ENCODE measurements at places on chromosomes 3 and 15.

DNA sequence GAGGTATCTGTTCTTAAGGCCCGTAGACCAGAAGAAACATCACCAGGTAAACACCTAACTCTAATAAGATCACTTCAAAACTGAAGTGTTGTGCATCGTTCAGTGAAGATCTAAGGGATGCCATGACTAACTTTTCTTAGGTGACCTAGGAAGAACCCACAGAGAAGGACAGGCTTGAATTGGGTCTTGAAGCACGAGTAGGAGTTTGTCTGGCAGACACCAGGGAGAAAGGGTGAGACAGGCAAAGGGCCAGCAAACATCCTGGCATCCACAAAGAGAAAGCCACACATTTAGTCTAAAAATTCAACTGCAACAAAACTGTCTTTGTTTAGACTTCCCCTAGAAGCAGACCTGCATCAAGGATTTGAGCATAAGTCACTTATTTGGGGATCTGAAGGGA lies 15.5 kb upstream of the CMTM8 start:
- no peak for DNase-seq

DNA sequence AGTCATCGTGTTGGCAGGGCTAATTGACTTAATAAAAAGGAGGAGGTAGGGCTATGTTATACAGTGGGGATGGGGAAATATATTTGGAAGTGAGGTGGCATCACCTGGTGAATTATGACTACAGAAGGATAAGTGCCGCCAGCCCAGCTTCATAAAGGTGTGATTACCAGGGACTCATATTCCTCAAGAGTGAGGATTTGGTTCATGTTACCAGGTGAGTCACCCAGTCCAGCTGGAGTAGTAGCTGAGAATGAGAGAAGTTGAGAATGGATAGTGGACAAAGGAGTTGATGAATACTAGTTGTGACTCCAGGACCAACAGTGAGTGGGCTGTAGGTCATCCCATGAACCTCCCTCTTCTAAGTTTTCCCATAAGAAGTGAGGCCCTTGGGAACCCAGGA lies 143.0 kb upstream of the GALNT15 start:
- no peak for DNase-seq

DNA sequence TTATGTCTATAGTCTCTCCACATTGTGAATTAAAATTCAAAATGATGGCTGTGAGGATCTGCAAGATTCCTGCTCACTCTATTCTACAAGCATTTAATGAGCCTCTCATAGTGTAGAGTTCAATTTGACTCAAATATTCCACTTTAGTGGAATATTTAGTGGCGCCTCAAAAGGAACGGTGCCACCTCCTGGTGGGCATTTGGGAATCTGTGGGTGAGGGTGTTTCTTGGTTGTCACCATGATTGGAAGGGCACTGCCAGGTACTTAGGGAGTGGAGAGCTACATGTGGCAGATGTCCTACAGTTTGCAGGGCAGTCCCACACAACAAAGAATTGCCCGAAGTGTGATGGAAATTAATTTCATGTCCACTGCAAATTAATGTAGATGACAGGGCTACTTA lies 21.5 kb upstream of the KCNMB3 start:
- no peak for DNase-seq

- no peak for DNase-seq
Observed at GRCh38 chr3:162338514-162338913, 841.9 kb downstream of the OTOL1 start.

- no peak for DNase-seq
Observed at GRCh38 chr3:150635526-150635925, 32.4 kb downstream of the SELENOT start.

- DNase-seq: no peak
Observed at GRCh38 chr3:24160424-24161095, 215.5 kb downstream of the NR1D2 start.

DNA sequence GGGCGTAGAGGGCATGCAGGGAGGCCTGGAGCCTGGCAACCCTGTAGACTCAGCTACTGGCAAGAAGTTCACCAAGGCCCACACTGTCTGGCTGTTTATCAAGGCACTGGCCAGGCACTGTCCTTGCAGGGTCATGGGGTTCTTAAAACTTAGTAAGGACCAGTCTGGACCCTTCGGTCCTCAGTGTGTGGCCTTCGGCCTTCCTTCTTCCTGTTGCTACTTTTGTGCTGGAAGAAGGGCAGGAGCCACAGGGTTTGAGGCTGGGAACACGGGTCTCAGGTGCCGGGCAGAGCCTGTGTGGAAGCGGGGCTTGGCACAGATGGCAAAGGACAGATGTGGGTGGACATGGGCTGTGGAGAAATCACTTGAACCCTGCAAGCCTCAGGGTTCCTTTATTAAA lies 76.6 kb downstream of the SNRK start:
- DNase-seq: no peak

DNA sequence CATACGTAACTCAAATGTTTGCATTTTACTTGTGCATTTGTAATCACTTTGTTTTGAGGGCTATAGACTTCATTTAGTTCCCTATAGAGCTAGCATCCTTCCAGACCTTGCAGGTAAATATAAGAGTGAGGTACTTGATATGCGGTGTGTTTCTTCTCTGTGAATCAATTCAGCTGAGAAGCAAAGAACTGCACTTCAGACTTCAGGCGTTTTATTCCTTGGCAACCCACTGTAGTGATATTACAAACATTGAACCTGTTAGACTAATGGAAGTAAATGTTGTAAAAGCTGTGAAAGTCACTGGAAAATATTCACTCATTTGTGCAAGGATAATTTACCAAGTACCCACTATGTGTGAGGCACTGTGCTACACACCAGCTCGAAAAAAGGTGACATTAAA lies 94.1 kb upstream of the CHL1 start:
- no peak for DNase-seq

GRCh38 chr15:53837263-53837662 lies 77.8 kb upstream of the WDR72 start:
- DNase-seq: no peak

DNA sequence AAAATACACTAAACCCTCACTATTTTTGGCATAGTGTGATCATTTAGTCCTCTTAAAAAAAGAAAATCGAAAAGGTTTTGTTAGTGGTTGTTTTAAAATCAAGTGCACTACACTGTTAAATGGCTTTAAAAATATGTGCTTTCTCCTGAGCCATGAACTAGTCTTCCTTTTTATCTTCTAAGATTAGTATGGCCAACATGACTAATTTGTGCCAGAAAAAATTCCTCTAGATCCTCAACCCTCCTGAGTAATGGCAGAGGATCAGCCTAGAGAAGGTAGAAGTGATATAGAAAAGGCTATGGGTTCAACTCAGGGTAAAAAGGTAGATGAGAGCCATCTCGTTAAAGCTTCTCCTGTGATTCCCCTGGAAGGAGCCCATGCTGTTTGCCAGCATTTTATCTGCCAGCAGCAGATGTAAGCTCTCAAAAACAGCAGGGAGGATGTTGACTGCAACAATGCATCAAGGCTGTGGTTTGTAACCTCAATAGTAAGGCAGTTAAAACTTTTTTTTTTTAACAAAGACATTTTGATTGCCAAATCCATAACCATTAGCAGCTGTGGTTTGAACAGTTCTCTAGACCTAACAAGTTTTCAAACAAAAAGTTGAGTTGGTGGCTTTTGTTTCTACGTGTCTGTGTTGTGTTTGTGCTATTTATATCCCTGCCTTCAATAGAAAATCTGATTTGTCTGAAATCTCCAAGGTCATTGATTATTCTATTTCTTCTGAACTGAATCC lies 30.2 kb upstream of the ZNF609 start:
- DNase-seq: no peak

DNA sequence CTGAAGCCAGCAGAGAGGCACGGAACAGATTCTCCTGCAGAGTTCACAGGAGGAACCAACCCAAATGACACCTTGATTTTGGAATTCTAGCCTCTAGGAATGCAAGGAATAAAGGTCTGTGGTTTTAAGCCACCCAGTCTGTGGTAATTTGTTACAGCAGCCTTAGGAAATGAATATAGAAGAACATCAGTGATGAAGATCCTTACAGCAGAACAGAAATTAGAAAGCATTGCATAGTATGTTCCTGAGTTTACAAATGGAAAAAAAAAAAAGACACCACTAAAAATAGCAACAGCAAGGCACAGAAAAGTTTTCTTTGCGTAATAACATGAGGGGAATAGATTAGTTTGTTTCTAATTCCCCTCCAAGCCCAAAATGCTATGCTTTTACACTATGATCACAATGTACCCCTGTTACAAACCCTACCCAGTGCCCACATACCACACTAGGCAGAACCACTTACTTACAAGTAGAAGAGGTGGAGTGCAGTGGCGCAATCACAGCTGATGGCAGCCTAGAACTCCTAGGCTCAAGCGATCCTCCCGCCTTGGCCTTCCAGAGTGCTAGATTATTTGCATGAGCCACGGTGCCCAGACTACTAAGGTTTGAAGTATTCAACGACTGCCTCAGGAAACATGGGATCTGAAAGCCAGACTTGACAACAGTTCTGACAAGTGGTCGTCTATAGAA lies 84.3 kb downstream of the SHQ1 start:
- DNase-seq: no peak

GRCh38 chr3:15578289-15578867 lies 23.0 kb downstream of the HACL1 start:
- DNase-seq: no peak

DNA sequence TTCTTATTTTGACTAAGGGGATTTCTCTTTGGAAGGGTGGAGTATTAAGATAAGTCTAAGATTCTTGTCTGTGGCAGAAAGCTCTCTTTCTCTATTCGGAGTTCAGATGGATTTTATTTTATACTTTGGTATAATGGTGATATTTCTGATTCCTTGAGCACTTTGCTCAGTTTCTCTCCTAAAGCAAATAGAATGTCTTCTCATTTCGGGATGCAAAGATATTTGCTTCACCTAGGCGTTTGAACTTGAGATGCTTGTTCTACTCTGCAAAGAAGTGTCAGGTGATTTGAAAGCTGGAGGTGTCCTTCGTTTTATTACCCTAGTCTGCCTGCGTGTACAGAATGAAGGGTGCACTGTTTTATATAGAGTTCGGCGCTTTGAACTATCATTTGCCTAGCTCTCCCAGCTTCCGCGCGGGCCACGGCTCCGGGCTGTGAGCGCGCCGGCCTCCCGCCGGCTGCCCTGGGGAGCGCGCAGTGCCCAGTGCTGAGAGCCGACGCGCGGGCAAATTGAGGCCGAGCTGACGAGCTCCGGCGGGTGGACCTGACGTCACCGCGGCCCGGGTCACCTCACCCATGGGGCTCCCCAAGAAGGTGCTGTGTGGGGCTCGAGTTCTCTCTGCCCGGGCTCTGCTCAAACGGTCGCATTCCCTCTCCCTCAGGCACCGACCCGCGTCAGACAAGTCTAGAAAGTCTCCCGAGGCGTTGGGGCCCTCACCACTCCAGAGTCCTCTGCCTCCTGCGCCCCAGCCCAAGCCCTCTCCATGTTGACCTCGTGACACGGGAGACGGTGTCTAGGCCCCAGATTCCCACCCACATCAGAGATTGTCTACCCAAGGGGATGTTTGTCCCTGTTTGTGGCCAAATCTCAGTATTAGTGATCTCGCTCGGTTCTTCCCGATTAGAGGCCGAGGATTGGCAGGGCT lies 7.5 kb downstream of the SOX2 start:
- no peak for DNase-seq

DNA sequence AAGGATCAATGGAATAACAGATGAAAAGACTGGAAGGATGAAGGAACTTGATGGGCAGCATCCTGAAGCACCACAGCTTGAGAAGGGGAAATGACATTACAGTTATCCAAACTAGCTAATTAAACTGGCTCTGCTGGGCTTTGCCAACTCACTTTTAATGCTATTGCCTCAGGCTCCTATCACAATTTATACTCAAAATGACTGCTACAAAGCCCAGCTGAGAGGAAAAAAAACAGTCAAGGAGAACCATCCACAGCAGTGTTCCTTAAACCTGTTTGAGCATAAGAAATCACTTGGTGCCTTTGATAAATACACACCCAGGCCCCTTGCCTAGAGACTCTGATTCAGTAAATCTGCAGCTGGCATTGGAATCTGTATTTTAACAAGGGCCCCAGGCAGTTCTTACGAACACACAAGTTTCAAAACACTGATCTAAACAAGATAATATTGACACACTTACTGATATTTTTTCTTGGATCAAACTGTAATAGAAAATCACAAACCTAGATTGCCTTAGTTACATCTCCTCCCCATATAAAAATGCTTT lies 85.8 kb downstream of the MB21D2 start:
- DNase-seq: no peak

DNA sequence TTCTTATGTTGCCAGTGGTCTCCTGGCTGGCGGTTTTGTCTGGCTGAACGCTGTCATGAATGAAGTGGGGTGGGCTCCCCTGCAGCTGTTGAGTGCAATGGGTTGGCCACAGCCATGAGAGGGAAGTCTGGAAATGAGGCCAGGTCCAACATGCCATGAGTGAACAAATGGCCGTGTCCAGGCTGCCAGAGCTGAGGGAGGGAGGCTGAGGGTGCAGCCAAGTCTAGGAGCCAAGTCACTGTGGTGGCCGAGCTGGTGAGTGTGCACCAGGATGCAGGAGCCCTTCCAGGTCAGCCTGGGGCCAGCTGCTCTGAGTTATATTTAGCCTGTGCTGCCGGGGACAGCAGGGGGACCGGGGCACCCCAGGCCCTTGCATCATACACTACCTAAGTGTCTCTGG lies 24.7 kb upstream of the PRR23E start:
- no peak for DNase-seq

- no peak for DNase-seq
Observed at GRCh38 chr3:4551794-4552442, 58.8 kb downstream of the ITPR1 start.

DNA sequence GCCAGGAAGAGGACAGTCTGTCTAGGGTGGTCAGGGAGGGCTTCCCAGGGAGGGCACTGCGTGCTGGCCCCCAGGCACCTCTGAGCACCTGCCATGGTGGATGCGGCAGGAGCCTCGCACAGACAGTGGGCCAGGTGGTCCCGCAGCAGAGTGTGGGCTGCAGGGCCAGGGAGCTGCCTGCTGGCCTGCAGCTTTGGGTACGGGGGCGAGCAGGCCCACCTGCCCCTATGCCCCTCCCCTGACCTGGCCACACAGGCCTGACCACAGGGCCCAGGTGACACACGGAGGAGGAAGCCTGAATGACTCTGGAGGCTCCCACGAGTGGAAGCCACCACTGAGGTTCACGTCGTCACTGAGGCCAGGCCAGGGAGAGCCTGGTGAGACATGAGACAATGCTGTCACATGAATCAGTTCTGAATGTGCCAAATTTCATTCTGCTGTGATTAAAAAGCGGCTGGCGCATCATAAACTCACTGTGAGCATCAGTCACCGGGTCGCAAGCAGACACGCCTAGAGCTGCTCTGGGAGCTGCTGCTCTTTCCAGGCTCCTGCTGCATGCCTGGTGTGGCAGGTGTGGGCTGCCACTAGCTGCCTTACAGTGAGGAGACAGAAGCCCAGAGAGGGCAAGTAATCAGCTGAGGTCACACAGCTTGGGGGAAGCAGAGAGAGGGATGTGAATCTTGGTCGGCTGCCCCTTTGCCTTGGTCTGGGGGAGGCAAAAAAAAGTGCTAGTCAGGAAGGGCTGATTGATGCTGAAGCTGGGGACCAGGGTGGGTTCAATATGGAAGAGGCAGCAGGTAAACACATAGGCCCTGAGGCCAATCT lies 39.5 kb upstream of the IQSEC1 start:
- DNase-seq: no peak
